Stimulated activated CD8-positive, alpha-beta memory T cell treated with anti-CD3 and anti-CD28 coated beads, Interleukin-12 subunit alpha, Interleukin-12 subunit beta, amount 100 ng/mL, for 4 hours (primary cell): ENCODE measurements at places on chromosomes 6 and 20.

GRCh38 chr20:55446301-55446700 lies 559.0 kb downstream of the CBLN4 start:
- DNase-seq: no peak

GRCh38 chr20:64146936-64147477 lies 17.2 kb upstream of the MYT1 start:
- no peak for DNase-seq

DNA sequence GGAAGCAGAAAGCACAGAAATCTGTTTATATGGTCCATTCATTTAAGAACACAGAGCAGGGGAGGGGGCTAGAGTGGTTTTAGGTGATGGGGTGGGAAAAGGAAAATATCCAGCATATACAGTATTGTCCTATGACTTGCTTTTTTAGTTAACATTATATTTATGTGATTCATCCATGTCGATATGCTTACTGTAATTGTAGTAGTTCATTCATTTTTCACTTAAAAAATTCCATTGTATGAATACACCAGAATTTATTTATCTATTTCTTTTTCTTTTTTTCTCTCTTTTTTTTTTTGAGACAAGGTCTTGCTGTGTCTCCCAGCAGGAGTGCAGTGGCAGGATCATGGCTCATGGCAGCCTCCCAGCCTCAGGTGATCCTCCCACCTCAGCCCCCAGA lies 9.6 kb upstream of the PRIM2 start:
- DNase-seq: no peak

DNA sequence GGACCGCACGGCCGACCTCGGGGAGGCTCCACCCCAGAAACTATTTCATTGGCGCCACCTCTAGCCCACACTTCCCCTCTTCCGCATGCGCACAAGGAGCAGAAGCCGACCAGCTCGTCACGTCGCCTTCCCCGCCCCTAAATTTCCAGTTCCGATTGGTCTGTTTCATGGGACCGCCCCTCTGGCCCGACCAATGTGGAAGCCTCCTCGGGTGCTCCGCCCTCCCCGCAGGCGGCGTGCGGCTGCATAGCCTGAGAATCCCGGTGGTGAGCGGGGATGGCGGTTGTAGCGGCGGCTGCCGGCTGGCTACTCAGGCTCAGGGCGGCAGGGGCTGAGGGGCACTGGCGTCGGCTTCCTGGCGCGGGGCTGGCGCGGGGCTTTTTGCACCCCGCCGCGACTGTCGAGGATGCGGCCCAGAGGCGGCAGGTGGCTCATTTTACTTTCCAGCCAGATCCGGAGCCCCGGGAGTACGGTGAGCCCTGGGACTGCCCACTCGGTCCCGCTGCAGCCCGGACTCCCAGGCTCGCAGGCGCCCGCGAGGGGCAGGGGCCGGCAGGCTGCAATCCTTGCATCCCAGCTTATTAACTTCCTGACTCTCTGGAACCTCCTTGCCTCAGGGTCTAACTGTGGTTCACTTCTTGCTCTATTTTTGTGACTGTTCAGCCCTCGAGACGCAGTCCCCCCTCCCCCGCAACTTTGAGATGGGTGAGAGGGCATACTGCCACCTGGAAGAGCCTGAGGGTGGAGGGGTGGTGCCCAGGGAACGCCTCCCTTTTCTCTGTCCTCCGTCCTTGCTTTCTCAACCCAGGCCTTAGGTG lies at the start of gene BCKDHB:
Gene BCKDHB (plus strand): TSS at position 254 of the 818 bp plus-strand sequence. CDS start 23 bp downstream, at position 277.
- DNase-seq: peak; percentile 95

GRCh38 chr20:2657241-2657640 lies 4.8 kb downstream of the NOP56 start:
- no peak for DNase-seq

DNA sequence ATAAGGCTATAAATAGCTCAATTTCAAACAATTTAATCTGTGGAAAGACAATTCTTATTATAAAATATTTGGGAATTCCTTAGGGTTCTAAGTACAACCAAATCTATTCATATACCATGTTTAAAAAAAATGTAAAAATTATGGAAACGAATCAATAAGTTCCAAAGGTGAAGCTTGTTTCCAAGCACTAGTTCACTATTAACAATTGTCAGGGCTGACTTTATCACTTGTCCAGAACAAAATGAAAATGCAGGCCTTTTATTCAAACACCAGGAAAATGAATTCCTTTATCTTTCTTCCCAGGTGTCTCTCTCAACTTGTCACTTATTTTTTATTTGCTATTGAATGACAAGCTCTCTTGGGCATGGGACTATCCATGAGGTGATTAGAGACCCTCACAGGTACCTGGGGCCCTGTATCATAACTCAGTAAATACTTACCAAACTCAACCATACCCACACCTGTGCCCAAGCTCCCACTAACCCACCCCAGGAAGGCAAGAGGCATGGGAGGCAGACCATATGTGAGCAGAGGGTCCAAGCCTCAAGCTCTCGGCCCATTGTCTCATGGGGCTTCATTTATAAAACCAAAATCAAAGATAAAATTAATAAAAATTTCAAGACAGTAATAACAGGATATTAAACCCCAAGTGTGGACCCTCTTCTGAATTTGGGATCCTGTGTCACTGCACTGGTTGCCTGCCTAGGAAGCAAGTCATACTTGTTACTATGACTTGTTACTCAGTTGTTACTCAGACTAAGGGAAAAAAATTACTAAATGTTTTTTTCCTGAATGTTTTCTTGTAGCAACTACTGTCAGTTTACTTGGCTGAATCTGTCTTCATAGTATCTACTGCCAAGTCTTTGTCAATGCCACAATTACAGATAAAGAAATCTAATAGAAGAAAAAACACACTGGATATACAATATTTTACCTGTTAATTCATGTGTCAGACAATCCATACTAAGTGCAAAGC lies 54.7 kb downstream of the PTPRK start:
- no peak for DNase-seq

- no peak for DNase-seq
Observed at GRCh38 chr6:168599118-168599494, 158.1 kb downstream of the SMOC2 start.

DNA sequence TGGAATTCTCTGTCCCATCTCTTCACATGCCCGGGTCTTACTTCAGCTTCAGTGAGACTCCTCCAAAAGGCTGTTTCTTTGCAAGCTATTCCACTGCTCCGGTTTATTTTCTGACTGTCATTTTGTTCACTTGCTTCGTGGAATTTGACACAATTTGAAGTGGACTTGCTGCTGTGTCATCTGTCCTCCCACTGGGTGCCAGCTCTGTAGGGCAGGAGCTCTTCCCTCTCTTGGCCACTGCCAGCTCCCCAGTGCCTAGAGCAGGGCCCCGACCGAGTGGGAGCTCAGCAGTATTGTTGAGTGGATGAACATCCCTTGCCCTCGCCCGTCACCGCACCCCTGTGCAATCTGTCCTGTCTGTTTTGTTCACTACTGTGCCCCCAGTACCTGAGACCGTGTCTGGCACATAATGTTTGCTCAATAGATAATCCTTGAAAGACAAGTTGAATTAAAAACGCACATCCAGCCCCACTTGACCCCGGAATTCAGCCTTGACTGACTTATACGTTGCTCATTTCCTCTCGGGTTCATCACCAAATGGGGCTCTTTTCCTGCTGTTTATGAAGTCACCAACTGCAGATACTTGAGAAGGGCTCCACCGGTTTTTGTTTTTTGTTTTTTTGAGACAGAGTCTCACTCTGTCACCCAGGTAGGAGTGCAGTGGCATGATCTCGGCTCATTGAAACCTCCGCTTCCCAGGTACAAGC lies 170.3 kb upstream of the KCNG1 start:
- no peak for DNase-seq

GRCh38 chr6:156197513-156197912 lies 579.7 kb upstream of the ARID1B start:
- no peak for DNase-seq

DNA sequence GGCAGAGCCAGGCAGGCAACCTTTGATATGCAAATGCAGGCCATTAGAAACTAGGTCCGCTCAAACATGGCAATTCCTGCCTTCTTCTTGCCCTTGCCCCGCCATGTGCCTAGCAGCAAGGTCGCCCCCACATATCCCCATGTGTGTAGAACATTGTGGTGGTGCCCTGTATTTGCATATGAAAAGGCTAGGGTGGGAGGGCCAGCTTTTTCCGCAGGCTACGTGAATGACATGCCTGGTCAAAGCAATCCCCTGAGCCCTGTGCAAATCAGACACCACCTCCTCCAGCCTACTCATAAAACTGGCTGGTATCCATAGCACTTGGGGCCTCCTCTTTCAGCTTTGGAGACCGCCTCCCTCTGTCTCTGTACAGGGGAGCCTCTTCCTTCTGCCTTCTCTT lies 31.6 kb downstream of the GSTA2 start:
- no peak for DNase-seq

DNA sequence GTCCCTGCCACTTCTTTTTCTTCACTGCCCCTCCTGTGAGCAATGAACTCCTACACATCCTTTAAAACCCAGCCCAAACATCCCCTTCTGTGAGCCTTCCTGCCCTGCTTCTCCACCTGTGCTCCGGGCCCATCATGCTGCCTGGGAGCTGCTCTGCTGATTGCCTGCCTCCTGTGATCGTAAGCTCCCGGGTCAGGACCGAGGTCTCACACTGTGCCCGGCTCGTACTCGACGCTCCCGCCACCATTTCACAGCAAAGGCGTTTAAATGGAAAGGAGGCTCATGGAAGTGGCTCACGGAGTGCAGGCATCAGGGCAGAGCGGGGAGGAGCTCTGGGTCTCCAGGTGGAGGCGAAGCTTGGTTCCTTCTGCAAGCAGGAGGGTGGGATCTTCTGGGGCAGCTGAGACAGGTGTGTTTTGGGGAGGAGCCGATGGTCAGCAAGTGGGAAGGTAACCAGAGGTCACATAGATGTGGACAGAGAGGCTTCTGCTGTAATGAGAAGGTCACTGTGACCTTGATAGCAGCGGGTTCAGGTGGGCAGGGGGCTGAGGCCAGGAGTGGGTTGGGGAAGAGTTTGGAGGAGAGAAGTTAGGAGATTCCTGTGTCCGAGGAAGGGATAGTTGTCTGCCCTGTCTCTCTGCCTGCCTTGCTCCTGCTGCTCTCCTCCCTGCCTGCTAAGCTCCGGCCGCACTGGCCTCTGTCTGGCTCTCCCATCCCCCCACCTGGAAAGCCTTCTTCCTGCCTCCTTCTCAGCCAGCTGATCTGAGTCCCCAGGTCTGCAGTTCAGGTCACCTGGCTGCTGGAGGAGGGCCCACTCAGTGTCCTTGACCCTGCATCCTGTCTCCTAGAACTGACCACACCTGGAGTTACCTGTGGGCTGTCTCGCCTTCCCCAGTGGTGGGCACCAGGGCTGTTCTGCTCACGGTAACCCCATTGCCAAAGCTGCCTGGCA lies 52.7 kb upstream of the FRMD1 start:
- DNase-seq: no peak

DNA sequence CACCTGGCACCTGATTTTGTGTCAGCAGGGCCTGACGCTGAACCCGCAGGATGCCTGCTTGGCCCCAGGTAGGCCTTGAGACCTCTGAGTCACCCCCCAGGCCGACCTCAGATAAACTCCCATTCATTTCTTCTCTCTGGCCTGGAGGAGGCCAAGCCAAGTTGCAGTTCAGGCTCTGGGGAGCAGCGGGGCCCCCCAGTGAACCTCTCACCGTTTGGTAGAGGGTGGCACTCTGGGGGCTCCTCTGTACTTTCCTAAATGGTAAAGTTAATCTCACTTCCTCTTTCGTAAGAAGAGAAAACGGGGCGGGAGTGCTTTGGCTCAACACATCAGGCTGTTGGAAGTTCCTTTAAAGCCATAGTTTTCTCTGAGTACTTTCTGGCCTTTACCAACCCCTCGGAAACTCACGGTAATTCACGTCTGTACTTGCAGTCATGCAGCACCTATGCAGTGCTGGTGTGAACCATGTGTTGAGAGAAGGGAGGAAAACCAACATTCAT lies 2.8 kb downstream of the SIRPA start:
- DNase-seq: no peak

GRCh38 chr6:33652002-33652401 lies 30.9 kb downstream of the ITPR3 start:
- DNase-seq: no peak

GRCh38 chr20:44566018-44566417 lies 16.4 kb upstream of the PKIG start:
- DNase-seq: no peak

GRCh38 chr6:107330168-107330567 lies 129.2 kb downstream of the PDSS2 start:
- no peak for DNase-seq

DNA sequence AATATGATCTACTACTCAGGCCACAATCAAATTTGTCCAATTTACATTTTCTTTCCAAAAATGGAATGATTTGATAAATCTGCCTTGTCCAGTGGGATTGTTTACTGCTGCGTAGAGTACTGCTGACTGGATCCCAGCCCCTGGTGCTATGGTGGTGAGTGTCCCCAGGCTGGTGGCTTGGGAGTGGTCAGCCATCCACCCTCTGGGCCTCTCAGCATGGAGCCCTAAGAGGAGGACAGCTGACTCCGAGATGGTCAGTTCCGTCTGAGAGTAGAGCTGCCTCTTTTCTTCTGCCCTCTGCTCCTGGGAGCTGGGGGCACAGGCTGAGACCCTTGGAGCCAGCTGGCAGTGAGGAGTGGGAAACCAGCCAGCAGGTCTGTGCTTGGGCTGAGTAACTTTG lies 22.7 kb downstream of the PRDM13 start:
- DNase-seq: no peak
